ENCODE measurements at places on chromosomes 5 and 9.
A peak's percentile ranks its signal among the peaks of the same experiment; 100 is the strongest.

DNA sequence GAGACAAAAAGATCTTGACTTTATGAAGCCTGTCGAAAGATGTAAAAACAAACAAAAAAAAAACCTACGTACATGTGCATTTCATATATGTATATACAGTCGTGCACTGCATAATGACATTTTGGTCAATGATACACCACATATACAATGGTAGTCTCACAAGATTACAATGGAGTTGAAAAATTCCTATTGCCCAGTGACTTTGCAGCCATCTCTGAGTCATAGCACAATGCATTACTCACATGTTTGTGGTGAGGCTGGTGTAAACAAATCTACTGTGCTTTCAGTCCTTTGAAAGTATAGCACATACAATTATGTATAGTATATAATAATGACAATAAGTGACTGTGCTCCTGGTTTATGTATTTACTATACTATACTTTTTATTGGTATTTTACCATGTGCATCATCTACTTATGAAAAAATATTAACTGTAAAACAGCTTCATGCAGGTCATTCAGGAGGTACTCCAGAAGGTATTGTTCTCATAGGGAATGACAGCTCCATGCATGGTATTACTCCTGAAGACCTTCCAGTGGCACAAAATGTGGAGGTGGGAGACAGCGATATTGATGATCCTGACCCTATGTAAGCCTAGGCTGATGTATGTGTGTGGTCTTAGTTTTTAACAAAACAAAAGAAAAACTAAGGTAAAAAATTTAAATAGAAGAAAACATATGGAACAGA is 73.7 kb upstream of the FST start:
- DNase-seq: no peak

DNA sequence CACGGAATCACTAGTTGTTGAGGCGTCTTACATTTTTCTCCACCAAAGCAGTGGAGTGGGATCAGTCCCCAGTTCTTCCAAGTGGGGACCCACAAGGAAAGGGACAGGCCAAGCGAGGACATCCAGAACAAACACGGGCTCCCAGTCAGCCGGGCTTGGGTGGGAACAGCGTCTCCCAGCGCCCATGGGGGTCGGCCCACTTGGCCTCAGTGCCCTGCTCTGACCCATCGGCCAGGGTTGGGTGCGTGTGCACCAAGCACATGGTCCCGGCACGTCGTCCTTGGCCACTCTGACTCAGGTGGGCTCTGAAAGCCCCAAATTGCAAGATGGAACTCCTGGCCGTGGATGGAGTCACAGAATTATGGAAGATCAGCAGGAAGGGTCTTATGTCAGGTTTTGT is 37.9 kb downstream of the DBH start:
- no peak for DNase-seq

GRCh38 chr5:17735761-17736160 is 101.5 kb downstream of the TAF11L14 start:
- no peak for DNase-seq

DNA sequence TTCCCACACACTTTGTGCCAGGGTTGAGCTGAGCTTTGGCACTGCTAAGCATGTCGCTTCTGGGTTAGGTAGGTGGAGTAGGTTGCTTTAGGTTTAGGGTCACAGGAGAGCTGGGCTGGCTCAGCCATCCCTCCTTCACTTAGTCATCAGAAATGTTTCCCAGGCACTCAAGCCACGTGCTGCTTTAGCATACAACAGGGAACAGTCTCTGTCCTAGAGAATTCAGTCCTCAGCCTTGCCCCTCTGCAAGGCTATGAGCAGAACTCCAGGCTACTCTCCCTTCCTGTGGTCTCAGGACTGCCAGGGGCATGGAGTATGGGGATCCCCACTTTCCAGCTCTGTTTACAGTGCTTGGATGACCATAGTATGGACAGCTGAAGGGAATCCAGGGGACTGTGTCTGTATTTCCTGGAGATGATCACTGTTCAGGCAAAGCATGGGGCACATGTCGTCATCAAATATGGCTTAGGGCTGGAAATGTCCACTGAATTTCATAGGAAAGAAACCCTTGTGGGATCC is 7.5 kb upstream of the ANKRD33B start:
- DNase-seq: no peak

GRCh38 chr5:78495800-78496199 is 135.4 kb downstream of the SCAMP1 start:
- DNase-seq: no peak

- no peak for DNase-seq
Observed at GRCh38 chr9:15975101-15975778, 422.4 kb downstream of the CCDC171 start.

GRCh38 chr5:60066502-60066901 is 173.0 kb upstream of the PDE4D start:
- DNase-seq: no peak

DNA sequence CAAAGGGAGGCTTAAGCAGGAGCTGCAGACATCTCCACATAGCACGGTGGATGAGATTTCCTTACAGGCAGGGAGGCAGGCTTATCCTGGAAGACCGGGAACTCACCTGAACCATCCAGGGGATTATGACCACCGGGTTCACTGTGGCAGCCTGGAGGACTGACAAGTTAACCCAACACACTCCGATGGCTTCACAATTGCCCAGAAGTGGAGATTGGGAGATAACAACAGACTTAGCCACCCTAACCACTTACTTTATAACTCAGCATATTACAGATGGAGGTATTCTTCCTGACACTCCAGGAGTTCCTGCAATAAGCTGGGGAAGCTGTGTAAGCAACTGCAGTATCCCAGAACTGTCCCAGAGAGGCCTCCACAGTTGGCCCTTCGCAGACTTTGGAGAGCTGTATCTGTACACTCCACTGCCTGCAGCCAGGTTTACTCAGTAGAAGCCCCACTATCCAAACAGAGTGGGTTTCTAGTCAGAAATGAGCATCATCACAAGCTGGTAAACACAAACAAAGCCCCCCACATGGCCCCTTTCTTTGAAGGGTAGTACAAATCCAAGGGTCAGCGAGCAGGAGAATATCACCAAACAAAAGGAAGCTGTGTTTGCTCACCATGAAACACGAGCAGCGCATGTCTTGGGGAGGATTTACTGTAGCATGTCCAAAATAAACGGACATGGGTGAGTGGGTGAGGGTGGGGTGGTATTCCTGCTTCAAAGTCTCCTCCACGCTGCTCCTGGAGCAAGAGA is 462.2 kb downstream of the RASEF start:
- DNase-seq: no peak

- DNase-seq: no peak
Observed at GRCh38 chr5:176334031-176334770, 27.4 kb downstream of the KIAA1191 start.

GRCh38 chr5:139416651-139417050 is 12.8 kb upstream of the SPATA24 start:
- DNase-seq: no peak

- DNase-seq: no peak
Observed at GRCh38 chr9:3074247-3074646, 230.4 kb upstream of the PUM3 start.

DNA sequence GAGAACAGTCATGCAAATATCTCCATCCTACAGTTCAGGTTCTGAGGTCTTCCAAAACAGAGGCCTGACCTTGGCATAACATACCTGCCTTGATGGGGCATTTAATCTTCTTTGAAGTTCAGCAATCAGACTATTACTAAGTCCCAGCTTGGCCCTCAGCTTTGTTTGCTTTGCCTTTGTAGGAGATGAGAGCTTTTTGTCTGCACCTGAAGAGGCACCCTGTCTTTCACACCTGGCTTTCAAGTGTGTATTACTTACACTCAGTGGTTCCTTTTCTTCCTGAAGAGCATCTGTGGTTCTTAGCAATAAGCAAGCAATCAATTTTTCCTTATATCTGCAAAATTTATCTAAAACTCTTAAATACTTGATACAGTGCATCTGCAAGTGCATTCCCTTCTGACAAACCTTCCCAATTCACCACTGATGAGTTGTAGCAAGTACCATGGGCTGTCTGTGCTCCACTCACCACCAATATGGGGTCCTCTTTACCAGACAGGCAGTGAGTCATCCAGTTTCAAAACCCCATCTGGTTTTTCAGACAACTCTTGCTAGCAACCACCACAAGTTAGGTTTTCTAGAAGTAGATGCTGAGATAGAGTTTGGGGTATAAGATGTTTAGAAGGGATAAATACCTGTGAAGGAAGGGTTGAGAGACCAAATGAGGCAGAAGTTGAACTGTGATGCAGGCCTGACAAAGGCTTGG is 100.2 kb downstream of the HINT1 start:
- DNase-seq: no peak

DNA sequence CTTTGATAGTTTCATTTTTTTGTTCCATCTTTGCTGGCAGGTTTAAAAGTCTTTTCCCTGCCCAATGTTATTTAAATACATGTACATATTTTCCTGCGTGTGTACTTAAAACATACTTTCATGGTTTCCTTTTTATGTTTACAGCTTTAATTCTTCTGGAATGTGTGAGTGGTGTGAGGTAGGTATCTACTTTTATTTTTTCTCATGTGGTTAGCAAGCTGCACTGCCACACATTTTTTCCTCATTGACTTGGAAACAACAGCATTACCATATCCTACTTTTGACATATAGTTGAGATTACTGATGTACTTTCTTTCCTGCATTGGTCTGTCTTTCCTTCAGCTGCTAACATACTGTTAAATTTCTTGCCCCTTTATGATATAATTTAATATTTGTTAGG is 51.4 kb upstream of the COL15A1 start:
- DNase-seq: no peak

- no peak for DNase-seq
Observed at GRCh38 chr5:5005353-5005752, 134.8 kb upstream of the ADAMTS16 start.

GRCh38 chr9:27227192-27227591 is 69.8 kb downstream of the EQTN start:
- no peak for DNase-seq

DNA sequence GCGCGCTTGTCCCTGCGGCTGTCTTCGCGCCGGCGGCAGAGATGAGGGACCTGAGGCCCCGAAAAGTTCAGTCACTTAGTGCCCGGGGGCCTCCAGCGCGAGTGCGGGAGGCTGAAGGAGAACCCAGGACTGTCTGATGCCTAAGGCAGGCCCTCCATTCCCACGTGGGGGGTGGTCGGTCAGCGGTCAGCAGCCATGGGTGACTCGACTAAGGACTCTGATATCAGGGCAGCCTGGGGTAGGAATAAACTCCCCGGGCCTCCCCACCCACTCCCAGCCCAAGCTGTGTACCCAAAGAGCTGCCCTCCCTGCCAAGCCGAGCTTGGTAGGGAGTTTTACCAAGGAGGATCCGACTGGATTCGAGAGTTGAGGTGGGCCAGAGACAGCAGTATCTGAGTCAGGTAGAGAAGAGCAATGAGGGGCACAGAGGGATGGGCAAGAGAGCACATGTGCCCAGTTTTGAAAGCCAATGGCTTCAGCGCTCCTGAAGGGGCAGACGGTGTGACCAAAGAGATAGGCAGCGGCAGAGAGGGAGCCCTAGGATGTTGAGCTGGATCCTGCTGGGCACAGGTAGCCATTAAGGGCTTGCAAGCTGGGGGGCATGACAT is 787 bp downstream of the FGFR4 start:
- no peak for DNase-seq

DNA sequence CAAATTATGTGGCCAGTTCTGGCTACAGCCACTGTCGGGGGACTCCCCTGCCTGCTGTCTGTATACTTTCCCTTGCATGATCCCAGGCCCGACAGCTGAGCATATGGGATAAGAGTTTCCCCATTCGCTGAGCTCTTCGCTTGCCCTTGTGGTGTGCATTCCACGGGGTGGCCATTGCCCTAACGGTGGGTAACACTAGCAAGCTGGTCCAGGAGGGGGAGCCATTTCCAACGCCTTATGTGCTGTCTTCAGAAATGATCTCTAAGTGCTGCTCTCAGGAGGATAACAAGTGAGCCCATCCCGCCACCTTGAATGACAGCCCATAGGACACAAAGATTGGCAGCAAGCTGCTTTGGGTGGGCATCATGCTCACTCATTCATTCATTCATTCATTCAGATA is 190.9 kb downstream of the FSTL4 start:
- DNase-seq: no peak

- no peak for DNase-seq
Observed at GRCh38 chr9:130336027-130336610, 70.6 kb downstream of the HMCN2 start.

- peak; percentile 87 for DNase-seq
Observed at GRCh38 chr9:124774129-124774978, 2.6 kb upstream of the OLFML2A start.

- no peak for DNase-seq
Observed at GRCh38 chr5:181239062-181239663, 4.5 kb downstream of the RACK1 start.

DNA sequence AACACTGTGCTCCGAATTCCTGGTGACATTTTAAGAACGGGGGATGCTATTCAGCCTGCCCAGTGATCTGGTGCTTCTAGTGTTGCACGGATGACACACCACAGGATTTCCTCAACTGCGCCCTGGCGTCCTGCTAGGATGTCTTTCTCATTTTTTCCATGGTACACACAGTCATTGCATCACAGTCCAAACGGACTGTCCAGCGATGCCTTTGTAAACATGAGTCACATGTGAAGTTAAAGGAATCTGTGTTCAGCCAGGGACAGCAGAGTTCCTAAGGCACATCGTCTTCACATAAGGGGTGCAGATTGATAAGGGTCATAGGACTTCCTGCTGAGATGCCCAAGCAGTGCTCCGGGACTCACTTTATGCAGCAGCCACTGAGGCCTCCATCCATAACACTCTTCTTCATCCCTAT is 9.3 kb upstream of the PTPN3 start:
- DNase-seq: no peak

GRCh38 chr9:86585422-86586143 is 231.4 kb upstream of the TUT7 start:
- DNase-seq: no peak

- no peak for DNase-seq
Observed at GRCh38 chr9:135326633-135327152, 152.9 kb upstream of the PPP1R26 start.

- DNase-seq: no peak
Observed at GRCh38 chr9:129472651-129473102, 148.2 kb downstream of the C9orf50 start.

- no peak for DNase-seq
Observed at GRCh38 chr5:147152086-147152485, 82.7 kb upstream of the STK32A start.

- DNase-seq: no peak
Observed at GRCh38 chr9:92618633-92619225, 51.2 kb downstream of the IPPK start.

DNA sequence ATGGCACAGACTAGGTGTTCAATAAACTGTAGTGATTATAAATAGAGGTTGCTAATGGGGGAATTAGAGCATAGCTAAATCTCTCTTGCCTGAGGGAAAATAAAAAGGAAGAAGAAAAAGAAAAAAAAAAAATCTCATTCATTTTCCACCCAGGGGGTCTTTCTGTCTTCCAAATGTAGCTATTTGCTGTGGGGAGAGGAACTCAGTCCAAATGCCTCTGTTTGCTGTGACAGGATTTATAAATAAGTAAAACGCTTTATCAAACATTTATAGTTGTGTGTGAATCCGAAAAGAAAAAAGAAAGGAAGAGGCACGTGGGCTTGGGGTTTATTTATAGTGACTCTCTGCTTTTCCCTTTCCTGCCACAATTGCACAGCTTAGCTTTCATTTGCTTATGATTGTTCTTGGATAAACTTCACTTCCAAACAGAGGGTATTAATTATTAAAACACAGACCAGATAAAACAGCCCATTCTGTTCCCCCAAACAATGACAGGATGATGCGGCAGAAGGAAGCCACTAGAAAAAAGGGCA is 245.7 kb downstream of the ASTN2 start:
- DNase-seq: no peak

Measured in frontal cortex (tissue), 4 donors.